ENCODE measurements at places on chromosomes 12 and 14.

- no peak for DNase-seq
Measured at GRCh38 chr12:57528176-57528575, 5.6 kb downstream of the MBD6 start.

GRCh38 chr12:63958876-63959580 lies 114.5 kb downstream of the SRGAP1 start:
- no peak for DNase-seq

DNA sequence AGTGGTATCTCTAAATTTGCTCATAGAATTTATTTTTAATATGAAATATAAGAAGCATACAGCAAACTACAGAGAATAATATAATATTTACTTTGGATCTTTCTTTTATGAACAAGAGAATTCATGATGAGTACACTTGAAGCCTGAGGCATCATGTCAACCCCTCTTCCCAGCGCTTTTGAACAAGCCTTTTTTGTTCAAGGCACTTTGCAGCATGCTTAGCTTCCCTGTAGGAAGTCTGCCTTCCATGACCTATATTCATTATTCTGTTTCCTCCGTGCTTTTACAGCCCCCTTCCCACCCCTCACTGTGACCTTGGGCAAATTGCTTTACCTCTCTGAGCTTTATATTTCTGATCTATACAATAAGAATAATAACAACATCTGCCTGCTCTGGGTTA lies 41.6 kb downstream of the SCN8A start:
- DNase-seq: no peak

DNA sequence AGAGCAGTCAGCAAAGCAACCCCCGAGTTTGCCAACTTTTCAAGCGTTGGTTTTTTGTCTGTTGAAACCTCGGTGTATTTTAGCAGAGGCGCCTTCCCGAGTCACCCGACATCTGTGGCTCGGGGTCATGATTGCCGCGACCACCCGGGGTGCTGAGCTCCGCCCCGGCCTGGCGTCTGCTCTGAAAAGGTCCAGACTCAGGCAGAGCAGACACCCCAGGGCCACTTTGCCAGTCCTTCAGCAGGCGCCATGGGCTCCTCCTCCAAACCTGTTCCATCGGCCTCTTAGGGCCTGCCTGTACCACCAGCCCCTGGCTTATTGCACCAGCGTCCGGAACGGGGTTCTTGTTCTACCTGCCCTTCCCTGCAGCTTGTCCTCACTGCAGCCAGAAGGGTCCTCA lies 19.1 kb downstream of the ANKRD9 start:
- no peak for DNase-seq

DNA sequence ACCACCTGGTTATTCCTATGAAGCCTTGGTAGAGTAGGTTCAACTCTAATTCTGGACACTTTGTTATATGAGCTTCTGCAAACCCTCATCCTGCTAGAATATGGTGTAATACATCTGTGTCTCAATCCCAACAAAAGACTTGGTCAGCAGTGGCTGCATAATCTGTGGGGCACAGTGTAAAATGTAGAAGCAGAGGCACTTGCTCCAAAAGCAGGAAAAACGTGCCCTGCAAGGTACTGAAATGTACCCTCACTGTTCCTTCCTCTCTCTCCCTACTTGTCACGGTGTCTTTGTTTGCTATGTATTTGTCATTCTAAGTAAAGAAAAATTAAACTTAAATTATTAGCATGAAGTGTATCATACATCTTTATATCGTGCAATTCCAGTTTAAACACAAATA lies 267.9 kb downstream of the BCL11B start:
- no peak for DNase-seq

DNA sequence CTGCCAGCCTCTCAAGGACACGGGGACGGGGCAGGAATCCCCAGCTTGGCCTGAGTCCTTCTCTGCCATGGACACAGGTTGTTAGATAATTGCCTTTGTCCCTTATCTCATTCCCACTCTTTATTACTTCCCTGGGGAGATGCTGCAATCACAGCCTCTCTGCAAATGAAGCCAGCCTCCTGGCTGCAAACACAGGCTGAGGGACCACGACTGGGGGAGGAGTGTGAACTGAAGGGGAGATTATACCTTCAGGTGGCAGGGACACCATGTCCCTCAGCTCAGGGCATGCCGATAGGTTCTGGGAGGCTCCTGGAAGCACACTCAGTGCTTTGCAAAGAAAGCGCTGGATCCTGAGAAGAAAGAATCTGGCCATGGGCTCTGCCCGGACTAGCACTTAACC lies 16.1 kb upstream of the CHGA start:
- no peak for DNase-seq

- no peak for DNase-seq
Measured at GRCh38 chr12:25416516-25416915, 136.6 kb downstream of the LMNTD1 start.

DNA sequence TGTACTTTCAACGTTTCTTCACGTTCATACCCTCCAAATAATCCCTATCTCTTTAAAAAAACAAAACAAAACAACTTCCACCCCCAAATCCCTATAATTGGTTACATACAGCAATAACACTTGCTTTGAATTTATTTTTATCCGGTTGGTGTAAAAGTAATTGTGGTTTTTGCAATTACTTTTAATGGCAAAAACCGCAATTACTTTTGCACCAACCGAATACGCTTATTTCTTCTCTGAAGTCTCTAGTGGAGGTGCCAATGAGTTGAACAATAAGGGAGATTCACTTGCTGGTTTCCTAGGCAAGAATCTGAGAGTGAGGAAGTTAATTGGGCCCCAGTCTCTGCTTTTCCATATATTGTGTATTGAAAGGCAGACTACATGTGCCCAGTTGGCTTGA lies 133.3 kb downstream of the DACT1 start:
- DNase-seq: no peak

- no peak for DNase-seq
Measured at GRCh38 chr12:110921262-110921661, 883 bp upstream of the MYL2 start.

DNA sequence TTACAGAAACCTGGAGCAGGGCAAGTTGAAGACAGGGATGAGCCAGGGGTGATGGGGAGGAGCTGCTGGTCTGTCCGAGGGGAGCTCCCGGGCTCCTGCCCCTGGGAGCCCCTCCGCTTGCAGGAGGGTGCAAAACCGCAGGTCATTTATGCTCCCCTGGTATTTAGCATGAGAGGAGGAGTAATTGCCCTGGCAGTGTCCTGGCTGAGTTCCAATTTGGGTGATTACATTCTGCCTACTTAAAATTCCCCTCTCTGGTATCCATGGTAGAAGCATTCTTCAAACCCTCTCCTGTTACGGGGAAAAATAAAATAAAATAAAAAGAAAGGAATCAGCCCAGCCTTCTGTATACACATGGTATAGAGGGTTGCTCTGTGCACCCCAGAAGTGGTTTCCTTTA lies 61.7 kb upstream of the VRK1 start:
- DNase-seq: no peak

GRCh38 chr12:3073438-3074250 lies 3.5 kb upstream of the TSPAN9 start:
- peak; percentile 94 for DNase-seq

- DNase-seq: no peak
Measured at GRCh38 chr14:85530626-85531025, 682 bp downstream of the FLRT2 start.

- no peak for DNase-seq
Measured at GRCh38 chr14:100864206-100864605, 38.3 kb downstream of the MEG3 start.

DNA sequence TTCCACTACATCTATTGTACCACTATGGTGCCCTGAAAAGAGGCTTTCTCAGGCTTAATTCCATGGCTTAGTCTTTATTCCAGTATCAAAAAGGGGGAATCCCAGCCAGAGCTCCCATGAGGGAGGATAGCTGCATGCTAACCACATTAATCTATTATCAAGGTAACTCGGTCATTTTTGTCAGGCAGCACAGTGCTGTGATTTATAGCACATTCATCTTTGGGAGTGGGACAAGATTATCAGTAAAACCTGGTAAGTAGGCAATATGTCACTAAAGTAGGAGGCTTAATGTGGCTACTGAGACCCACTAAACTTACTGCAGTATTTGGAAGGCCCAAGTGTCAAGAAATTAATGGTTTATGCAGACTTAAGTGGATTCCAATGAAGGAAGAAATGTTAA lies 58.9 kb downstream of the DAD1 start:
- no peak for DNase-seq

DNA sequence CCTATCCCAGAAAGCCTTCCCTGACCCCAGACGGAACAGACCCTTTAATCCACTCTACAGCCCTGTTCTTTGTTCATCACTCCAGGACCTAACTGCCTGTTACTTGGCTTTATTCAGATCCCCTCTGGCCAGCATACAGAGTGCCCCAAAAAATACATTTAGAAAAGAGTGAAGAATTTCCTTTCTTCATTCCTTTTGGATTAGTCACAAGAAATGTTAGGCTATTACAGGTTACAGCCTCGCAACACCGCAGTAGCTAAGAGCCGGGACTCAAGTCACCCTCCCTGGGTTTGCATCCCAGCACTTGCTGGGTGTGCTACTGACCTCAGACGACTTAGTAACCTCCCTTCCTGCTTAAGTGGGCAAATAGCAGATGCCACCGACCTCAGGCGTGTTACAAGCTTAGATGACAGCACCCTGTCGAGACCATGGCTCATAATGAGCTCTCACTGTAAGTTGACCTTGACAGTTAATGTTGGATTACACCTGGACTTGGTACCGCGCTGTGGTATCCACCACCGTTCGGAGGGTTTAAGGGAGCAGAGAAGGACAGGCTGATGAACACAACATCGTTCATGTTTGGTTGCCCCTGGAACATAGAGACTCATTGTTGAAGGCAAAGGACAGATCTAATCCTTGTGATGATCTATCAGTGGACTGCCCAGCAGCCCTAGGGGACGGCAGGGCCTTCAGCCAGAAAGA lies 12.9 kb downstream of the GLRX5 start:
- no peak for DNase-seq

DNA sequence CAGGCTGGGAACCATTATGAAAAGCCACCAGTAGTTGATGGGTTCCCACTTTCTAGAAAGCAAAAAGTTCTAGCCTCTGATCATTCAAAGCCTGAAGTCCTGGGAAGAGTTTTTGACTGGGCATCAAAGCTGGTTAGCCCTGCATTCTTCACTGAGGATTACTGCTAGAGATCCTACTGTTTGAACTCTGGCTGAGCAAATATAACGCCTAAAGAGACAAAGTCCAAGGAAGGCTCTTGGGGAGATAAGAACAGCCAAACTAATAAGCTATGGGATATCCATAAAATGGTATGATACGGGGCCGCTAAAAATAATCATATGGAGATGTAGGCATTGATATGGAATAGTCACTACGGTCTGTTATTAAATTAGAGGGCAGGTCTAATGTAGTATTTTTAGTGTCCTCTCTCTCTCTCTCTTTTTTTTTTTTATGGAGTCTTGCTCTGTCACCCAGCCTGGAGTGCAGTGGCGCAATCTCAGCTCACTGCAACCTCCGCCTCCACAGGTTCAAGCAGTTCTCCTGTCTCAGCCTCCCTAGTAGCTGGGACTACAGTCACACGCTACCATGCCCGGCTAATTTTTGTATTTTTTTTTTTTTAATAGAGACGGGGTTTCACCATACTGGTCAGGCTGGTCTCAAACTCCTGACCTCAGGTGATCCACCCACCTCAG lies 35.5 kb downstream of the PLXNC1 start:
- no peak for DNase-seq

DNA sequence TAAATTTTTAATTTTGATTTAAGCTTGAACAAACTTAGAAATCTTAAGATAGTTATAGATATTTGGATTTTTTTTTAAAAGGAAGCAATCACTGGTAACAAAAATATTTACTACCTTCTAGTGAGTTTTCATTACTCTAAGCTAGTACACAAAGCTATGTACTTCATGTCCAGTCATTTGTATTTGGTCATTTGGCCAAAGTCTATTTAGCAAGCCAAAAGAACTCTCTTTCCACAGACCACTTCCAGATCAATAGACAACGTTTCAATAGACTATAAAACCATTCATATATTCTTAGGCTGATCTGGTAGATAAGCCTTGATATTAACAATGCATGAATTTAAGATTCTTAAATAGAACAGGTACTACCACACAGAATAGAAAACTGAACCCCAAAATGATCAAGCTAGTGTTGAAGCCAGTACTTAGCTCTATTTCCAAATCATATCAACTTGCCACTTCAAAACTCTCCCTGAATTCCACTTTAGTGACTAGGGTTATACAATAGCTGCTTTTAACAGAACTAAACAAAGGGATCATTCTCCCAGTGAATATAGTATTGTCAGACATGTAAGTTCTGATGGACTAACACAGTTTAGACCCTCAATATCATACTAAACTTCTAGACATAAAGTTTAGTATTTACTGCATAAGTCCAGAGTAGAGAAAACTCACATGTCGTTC lies 21.7 kb downstream of the CAPRIN2 start:
- DNase-seq: no peak

- no peak for DNase-seq
Measured at GRCh38 chr12:45703942-45704341, 25.6 kb upstream of the ARID2 start.

All from osteocyte (in vitro differentiated cells).